ENCODE measurements at places on chromosomes 6 and 20. TPM values are rescaled to one million over a fixed set of nuclear protein-coding genes. Genes with fewer than 3 reads are reported as not detected.

The UNC5CL gene
- 1.1 TPM for total RNA-seq

The KIAA1755 gene
- not detected for total RNA-seq

The MAN1A1 gene
- 10.6 TPM for total RNA-seq

The NRSN1 gene
- not detected for total RNA-seq

The TMEM217 gene
- 0.92 TPM for total RNA-seq

The FKBP1C gene
- total RNA-seq, result 0.67 TPM

The HCRTR2 gene
- total RNA-seq, result not detected

The SLC52A3 gene
- total RNA-seq, result not detected

The WFDC9 gene
- not detected for total RNA-seq

The WFDC10B gene
- total RNA-seq, result not detected

The MOG gene
- total RNA-seq, result not detected
